ENCODE measurements at places on chromosomes 2 and 18. TPM values are rescaled to one million over a fixed set of nuclear protein-coding genes. Genes with fewer than 3 reads are reported as not detected.

- DNase-seq, result no peak
These were observed 209.8 kb upstream of the HDAC4 start for GRCh38 chr2:239610457-239611221.

GRCh38 chr2:27747827-27748352, 23.6 kb upstream of the MRPL33 start:
- DNase-seq, result no peak

- DNase-seq, result no peak
These were observed 64.9 kb upstream of the CAPN13 start for GRCh38 chr2:30871980-30872789.

DNA sequence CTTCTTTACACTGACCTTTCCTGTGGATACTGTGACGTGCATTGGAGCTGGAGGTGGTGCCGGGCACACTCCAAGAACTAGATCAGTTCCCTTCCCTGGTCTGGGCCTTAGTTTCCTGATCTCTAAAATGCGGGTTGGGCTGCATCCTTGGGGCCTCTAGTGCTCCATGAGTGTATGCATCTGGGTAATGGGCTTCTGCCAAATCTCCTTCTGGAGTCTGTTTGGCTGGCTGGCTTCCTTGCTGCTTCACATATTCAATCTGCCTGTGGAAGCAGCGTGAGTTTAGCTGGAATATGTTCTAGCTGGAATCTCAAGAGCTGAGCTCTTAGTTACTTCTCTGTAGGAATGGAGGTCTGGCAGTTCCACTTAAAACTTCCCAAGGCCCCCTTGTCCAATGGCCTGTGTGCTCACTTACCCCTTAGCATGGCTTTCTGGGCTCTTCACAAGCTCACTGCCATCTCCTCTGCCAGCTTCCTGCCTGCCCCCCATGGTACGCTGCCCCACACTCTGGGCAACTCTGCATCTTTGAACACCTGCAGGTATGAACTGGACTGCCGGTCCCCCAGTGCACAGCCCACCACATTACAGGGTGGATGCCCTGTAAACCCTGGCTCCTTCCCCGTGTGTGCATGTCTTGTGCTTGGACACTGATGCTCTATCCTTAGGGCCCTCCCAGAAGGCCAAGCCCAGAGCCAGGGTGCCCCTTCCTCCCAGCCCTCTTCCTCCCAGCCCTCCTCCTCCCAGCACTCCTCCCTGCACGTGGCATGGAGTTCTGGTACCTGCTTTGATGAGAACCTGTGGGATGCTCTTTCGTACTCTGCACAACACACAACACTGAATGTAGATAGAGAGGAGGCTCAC, 103.6 kb upstream of the SMAD2 start:
- DNase-seq, result no peak

DNA sequence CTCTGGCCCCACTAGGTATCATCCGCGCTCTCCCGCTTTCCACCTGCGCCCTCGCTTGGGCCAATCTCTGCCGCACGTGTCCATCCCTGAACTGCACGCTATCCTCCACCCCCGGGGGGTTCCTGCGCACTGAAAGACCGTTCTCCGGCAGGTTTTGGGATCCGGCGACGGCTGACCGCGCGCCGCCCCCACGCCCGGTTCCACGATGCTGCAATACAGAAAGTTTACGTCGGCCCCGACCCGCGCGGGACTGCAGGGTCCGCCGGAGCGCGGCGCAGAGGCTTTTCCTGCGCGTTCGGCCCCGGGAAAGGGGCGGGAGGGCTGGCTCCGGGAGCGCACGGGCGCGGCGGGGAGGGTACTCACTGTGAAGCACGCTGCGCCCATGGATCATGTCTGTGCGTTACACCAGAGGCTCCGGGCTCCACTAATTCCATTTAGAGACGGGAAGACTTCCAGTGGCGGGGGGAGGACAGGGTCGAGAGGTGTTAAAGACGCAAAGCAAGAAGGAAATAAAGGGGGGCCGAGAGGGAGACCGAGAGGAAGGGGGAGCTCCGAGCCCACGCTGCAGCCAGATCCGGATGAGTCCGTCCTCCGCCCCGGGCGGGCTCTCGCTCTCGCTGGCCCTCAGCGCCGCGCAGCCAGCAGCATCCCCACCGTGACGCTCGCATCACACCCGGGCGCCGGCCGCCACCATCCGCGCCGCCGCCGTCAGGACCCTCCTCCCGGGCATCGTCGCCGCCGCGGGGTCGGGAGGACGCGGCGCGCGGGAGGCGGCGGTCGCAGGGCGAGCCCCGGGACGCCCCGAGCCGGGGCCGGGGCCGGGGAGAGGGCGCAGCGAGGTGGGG, 664 bp downstream of the NETO1 start:
- no peak for DNase-seq

DNA sequence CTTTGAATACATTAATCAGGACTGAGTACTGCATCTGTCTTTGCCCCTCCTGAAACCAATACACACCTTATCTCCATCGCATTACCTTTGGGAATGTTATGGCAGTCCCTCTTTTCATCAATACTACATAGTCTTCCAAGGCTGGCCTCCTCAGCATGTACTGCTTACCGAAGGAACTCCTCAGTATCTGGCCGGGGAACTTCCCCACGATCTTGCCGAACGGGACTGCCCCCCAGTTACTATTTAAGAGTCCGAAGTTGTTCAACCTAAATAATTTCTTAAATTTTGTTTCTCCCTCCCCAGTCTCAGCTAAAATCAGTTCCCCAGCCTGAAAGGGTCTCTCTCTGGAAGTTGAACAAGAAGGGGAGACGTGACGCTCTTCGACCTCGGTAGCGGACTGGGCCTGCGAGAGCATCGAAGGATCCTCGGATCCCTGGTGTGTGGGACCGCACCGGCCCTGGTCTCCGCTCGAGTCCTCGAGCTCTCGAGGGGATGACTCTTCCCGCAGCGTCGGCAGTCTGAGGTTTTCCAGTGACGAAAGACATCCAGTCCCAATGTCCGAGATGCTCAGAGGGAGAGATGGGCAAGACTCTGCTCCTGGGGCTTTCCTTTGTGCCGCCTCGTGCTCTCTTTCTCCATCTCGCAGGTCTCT, 489 bp downstream of the TRMT61B start:
- DNase-seq, result no peak

GRCh38 chr2:97994476-97994875, 1.3 kb downstream of the TMEM131 start:
- no peak for DNase-seq

GRCh38 chr2:68913359-68913758, 39.3 kb downstream of the GKN2 start:
- no peak for DNase-seq

- DNase-seq, result no peak
These were observed 142.0 kb downstream of the COL6A3 start for GRCh38 chr2:237271698-237272652.

DNA sequence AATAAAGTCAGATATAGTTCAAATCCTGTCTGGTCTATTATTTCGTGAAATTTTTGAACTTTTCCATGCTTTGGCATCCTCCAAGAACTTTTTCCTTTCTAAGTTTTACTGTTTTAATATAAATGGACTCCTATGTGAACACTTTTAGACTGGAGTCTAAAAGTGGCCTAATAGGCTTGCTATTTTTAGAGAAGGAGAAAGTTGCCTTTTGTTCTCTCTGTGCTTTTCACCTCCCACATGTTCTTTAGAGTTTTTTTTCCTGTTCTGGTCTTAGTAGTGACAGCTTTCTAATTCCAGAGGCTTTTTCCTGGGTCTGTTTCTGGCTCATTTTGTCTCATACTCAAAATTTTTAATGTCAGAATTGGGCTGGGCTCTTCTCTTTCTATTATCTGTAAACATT, 72.2 kb downstream of the ADAM23 start:
- no peak for DNase-seq

DNA sequence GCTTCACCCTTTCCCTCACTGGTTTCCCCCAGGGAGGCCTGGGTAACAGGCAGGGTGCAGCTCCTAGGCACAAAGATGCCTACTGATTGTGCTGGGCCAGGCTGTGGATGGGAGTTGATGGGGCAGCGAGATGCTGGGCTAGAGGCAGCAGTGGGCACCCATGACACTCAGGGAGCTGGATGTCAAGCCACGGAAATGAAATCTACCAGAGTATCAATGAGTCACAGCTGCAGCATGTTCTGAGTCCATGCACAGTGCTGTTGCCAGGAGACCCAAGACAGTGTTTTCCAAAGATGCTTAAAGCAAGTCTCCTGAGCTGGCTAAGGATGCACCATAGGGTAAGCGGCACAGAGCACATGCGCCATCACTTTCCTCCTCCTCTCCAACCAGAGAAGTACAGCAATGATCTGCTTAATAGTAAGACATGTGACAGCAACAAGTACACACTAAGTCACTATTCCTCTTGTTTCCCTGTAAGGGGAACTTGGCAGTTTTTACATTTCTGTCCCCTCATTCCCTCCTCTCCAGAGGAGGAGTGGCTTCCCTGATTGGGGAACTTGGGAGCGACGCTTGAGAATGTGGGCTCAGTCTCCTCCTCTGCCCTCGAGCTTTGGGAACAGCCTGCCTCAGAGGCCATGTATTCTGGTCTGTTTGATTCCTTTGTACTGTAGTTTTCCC, 57.2 kb downstream of the CDC42EP3 start:
- DNase-seq, result no peak

- DNase-seq, result no peak
These were observed 159.0 kb downstream of the RDH14 start for GRCh38 chr2:18401471-18401870.

- peak; percentile 34 for DNase-seq
These were observed 11.4 kb upstream of the ALPI start for GRCh38 chr2:232444409-232445148.

- no peak for DNase-seq
These were observed 30.2 kb downstream of the GLI2 start for GRCh38 chr2:120765678-120766469.

- DNase-seq, result no peak
These were observed 3.1 kb downstream of the GYPC start for GRCh38 chr2:126658905-126659561.

GRCh38 chr18:32893915-32894314, 121.1 kb upstream of the KLHL14 start:
- no peak for DNase-seq

DNA sequence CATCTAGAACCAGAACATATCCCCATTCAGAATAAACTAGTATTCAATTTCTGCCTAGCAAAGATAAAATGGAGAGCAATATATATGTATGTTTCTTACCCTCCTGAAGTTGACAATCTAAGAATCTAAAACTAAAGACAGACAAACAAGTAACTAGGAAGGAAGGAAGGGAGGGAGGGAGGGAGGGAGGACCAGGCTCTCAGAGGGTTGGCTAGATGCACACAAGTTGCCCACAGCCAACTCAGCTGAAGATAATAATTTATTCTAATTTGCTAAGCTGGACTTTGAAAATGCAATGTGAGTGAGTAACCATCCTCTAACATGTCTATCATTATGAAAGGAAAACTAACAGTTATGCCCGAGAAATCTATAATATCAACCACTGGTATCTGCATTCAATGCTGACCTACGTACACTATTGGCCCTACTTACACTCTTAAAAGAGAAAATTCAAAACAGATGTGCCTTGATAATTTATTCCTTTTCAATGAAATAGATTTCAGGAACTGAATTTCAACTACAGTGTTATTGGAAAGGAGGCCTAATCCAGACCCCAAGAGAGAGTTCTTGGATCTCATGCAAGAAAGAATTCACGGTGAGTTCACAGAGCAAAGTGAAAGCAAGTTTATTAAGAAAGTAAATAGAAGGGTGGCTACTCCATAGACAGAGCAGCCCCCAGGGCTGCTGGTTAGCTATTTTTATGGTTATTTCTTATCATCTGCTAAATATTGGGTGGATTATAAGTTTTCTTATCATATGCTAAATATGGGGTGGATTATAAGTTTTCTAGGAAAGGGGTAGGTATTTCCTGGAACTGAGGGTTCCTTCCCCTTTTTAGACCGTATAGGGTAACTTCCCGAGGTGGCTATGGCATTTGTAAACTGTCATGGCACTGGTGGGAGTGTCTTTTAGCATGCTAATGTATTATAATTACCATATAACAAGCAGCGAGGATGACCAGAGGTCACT, 288.5 kb upstream of the SLC39A10 start:
- DNase-seq, result no peak

GRCh38 chr2:54952425-54952824, 97.8 kb downstream of the RTN4 start:
- no peak for DNase-seq

- no peak for DNase-seq
These were observed 136.9 kb downstream of the CYP26B1 start for GRCh38 chr2:72010647-72011369.

DNA sequence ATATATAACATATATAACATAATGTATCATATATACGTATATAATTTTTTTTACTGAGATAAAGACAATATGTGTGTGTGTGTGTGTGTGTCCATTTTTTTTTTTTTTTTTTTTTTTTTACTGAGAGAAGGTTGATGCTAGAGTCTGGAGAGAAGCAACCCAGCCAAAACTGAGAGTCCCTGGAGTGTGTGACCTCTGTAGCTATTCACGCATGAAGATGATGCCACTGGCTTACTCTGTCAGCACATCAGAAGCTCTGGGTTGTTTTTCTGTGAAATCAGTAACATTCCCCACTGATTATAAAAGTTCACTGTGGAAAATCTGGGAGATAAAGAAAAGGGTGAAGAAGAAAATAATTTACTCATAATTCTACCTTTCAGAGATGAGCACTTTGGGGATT, 27.2 kb downstream of the CCDC195 start:
- DNase-seq, result no peak

GRCh38 chr2:236794176-236794957, 224.7 kb downstream of the ACKR3 start:
- DNase-seq, result no peak

Gene ICOS
- 71.5 TPM for total RNA-seq

Gene UGT1A4
- not detected for total RNA-seq

Gene LOXL3
- total RNA-seq, result 2.0 TPM

Gene PLCL1
- total RNA-seq, result 27.2 TPM

Gene SNTG2
- total RNA-seq, result 6.3 TPM

Gene HEATR5B
- total RNA-seq, result 37.6 TPM

Gene CCDC178
- total RNA-seq, result not detected

Gene PKDCC
- 0.87 TPM for total RNA-seq

Gene GKN2
- not detected for total RNA-seq

Gene IL1RL1
- 0.60 TPM for total RNA-seq
